ENCODE measurements at places on chromosomes 1 and 21.

DNA sequence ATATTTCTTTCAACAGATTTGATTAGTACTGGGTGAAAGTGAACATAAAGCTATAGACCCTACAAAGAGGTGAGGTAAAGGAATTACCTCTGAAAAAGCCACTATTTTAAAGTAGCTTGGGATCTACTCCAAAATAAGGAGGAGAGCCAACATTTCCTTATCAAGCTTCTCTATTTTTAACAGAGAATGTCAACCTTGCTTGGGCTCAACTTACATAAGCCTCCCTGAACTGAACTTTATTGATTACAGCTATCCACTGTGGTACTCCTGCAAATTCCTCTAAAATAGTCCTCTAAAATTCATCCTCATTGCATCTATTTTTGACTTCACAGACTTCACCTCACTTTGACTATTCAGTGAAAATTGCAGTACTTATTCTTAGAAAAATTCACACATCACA is 10.3 kb downstream of the ZNHIT6 start:
- DNase-seq = no peak

- no peak for DNase-seq
Measured at GRCh38 chr1:205661429-205662134, 18.7 kb downstream of the SLC45A3 start.

GRCh38 chr1:243850202-243850451 is at the start of gene AKT3:
TSS of gene AKT3 (minus strand) at chr1:243850243. CDS start at chr1:243843170, 7,073 bp downstream.
- no peak for DNase-seq

DNA sequence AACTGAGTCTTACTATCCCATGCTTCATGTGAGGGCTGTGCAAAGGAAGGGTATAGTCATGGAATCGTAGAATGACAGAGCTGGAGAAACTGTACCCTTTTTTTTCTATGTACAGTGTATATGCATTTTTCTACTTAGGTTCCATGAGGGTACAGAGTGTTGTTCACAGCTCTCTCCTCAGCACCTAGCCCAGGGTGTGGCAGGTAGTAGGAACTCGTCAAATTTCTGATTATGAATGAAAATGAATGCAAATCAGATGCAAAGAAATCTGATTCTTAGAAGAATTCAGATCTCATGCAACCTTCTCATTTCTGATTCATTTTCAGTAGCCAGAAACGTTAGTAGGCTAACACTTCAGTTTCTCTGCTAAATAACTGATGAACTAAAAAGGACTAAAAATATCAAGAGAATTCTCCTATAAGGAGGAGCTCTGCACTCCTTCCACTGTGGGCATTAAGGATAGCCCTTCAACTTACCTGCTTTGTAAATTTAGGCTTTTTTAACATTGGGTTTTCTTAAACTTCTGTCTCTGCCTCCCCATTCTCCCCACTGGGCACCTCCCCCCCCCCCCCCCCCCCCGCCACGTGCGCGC is 18.0 kb upstream of the HHAT start:
- DNase-seq = no peak

- DNase-seq = no peak
Measured at GRCh38 chr1:226518375-226518774, 30.2 kb upstream of the STUM start.

DNA sequence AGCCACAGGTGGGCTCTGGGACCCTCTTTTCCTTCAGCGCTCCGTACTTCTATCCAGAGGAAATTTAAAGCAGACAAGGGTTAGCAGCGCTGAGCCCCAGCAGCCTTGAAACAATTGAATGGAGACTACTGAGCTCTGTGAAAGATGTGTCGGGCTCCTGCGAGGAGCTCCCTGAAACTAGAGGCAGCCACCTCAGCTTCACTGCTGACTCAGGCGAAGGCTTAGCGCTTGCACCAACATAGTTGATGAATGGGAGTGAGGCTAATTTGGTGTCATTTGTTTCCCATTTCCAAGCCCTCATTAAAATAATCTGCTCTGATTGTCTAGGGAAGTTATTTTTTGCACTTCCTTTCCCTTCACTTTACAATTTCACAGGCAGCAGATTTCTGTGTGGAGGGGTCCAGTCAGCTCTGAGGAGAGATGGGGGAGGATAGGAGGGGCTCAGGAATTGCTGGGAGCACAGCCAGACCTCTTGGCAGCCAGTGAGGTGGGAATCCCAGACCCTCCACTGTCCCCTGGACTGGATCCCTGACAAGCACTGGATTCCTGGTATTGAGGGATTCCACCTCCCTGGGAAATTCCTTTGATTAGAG is 398.9 kb upstream of the PLXNA2 start:
- no peak for DNase-seq

- no peak for DNase-seq
Measured at GRCh38 chr1:38555594-38555993, 304.0 kb downstream of the RRAGC start.

DNA sequence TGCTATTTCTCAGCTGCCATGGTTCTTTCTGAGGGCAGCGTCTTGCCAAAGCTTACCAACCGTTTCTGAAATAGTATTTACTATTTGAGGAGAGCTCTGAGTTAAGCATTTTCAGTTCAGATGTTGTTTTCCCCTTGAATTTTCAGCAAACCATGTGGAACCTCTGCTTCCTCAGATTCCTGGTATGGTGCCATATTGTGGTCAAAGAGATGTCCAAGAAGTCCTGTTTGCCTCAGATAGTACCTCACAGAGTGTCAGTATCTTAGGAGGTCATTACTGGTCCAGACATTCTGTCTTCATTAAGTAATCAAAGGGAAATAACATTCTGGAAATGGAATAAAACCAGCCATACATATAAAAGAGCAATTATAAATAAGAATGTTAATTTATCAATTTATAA is 36.6 kb downstream of the VANGL2 start:
- DNase-seq = no peak

DNA sequence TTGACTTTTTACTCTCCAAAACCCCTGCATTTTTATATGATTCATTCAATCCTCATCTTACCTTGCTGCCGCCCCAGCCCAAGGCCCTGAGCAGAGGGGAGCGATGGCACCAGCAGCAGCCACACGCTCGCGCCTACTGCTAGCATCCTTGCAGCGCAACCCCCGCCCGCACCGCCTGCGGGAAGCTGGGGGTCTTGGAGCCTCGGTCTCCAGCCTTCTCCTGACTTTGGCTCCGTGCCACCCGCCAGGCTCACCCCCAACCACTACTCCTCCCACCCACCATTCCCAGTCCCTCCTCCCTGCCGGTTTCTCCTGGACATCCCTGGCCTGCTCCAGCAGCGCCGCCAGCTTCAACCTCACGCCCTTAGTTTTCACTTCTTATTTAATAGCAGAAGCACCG is 76.6 kb downstream of the RPE65 start:
- DNase-seq = no peak

DNA sequence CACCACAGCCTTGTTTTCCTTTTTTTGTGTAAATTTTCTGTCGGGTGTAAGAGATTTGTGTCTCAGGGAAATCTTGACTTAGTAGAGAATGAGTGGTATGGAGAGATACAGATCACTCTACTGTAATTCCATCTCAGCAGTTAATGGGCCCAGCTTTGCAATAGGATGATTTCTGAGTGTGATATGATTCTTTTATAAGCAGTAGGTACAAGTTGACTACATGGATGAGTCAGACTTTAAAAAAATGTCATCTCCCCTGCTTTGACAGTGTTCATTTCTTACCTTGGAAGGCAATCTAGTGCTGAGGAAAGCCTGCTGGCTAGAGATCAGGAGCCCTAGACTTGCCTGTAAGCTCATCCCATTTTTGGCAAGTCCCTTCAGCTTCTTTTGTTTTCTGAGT is 261.9 kb downstream of the RYR2 start:
- DNase-seq = no peak

DNA sequence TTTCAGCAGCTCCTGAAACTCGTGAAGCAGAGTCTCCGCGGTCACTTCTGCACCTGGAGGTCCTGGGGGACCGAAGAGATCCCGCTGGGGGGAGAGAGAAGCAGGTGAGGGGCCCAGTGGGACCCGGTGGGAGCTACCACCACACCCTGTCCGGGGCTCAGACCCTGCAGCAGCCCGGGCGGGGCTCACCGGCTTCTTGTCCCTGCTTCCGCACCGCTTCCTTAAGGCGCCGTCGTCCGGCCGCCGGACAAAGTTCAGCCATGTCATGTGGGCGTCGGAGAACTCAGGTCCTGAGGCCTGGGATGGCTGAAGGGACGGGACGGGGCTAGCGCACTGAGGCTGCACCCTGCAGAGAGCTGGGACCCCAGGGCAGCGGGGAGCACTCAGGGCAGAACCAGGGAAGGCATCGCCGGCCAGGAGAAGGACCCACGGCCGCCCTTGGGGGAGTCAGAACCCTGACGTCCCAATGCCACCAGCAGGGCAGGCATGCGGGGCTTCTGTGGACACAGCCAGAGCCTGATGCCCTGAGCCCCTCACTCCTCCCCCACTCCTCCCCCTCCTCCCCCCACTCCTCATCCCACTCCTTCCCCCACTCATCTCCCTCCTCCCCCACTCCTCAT is 2.2 kb downstream of the C1QTNF12 start:
- no peak for DNase-seq
